ENCODE measurements at places on chromosomes 13 and 19.
A peak's percentile ranks its signal among the peaks of the same experiment; 100 is the strongest.

- DNase-seq, result no peak
These were observed 7.6 kb upstream of the TSPAN16 start for GRCh38 chr19:11288349-11288748.

DNA sequence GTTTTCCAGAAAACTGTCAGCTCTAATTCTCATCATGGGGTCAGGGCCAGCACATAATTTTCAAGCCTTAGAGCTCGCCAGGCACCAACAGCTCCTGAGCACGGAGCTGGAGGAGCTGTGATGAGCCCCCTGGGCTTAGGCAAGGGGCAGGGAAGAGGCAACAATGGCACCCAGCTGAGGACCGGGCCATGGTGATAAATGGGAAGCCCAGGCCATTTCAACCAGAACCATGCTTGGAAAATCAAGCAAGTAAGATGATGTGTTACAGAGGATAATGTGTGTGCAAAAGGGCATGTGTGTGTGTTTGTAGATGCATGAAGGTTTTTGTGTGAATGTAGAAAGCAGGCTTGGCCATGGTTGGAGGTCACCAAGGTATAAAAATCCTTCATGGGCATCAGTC lies 66.8 kb upstream of the UBAC2 start:
- no peak for DNase-seq

- DNase-seq, result peak; percentile 59
These were observed 622 bp upstream of the FXYD5 start for GRCh38 chr19:35153701-35154524.

GRCh38 chr19:6023085-6023682 lies 45.2 kb upstream of the RANBP3 start:
- DNase-seq, result no peak

GRCh38 chr19:48095612-48096175 lies 14.9 kb downstream of the PLA2G4C start:
- no peak for DNase-seq

DNA sequence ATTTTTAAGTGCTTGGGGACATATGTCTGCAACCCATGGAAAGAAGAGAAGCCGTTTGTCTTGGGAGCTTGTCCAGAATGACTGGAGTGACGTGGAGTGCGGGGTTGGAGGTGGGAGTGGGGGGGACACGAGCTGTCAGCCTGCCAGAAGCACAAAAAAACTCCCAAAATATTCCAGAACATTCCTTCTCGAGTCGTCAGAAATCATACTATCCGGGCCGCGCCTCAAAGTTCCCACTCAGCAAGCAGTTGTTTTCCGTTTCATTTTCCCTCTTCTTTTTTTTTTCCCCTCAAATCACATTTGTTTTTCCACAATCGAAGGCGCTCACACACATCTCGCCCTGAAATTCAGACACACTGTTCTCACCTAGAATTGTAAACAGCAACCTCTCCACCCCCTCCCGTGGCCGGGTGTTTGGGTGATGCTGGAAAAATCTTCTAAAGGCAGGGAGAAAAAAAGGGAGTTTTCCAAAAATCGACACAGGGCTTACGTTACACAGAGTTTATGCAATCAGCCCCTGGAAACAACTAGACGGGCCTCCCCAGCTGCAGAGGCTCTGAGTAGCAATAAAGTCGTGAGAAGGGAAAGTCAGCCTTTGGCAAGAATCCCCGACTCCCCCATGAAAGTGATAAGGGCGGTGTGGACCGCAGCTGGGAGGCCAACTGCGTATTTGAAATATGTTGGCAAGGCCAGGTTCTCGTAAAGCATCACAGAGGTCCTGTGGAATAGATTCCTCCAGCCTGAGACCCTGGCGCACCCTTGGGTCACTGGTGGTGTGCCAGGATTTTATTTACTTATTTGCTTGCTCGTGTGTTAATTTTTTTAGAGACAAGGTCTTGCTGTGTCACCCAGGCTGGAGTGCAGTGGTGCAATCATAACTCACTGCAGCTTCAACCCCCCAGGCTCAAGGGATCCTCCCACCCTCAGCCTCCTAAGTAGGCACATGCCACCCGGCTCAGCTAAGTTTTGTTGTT lies 31.2 kb upstream of the KLF2 start:
- no peak for DNase-seq

DNA sequence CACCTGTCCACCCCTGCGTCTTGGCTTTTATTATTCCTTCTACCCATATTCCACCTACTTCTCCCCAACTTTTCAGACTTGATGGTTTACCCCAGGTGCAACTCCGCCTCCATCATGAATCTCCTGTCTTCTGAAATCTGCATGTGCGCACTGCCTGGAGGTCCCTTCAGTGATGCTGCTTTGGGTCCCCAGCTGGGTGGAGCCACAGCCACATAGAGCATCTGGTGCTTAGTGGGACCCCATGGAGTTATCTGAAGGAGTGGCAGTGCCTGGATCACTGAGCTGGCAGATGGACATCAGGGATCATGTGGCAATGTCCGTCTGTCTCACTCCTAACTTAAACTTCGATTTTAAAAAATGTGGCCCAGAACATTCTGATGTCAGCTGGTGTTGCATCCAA lies 13.5 kb downstream of the ZNF536 start:
- no peak for DNase-seq

Measured in stimulated activated CD8-positive, alpha-beta memory T cell treated with anti-CD3 and anti-CD28 coated beads, Interleukin-4, amount 100 ng/mL, for 1 hour (primary cell).